CD4-positive, CD25-positive, alpha-beta regulatory T cell (primary cell): ENCODE measurements at places on chromosomes 4 and X.

DNA sequence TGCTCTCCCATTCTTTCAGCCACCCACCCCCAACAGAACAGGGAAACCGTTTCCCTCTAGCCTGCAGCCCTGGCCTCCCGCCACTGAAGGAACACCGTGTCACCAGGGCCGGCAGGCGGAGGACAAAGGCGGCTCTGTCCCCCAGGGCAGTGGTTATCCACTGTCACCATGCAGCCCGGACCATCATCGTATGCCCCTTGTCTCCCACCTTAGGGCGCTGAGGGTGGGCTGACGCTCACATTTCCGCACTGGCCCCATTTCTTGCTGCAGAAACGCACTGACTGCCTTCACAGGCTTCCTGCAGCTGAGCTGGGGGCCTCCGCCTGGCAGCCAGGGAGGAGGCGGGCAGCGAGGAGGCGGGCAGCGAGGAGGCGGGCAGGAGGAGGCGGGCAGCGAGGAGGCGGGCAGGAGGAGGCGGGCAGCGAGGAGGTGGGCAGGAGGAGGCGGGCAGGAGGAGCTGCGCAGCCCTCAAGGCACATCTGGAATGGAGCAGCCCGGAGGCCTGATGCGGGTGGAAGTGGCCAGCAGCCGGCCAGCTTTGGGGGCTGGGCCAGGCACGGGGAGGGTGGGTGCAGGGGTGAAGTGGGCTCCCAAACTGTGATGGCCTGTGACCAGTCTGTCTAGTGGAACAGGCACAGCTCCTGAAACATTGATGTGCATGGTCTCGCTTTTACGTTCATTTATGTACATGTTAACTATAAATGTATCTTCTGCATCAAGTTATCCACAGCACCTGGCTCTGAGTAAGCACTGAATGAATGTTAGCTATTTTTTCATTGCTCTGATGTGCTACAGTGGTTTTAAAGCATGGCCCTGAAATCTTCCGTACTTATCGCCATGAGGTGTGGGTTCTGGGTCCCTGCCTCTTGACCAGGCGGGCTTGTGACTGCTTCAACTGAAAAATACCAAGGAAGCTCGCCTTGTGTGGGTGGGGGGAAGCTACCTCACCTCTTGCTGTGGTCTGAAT is 20.6 kb upstream of the KIAA0232 start:
- no peak for DNase-seq

DNA sequence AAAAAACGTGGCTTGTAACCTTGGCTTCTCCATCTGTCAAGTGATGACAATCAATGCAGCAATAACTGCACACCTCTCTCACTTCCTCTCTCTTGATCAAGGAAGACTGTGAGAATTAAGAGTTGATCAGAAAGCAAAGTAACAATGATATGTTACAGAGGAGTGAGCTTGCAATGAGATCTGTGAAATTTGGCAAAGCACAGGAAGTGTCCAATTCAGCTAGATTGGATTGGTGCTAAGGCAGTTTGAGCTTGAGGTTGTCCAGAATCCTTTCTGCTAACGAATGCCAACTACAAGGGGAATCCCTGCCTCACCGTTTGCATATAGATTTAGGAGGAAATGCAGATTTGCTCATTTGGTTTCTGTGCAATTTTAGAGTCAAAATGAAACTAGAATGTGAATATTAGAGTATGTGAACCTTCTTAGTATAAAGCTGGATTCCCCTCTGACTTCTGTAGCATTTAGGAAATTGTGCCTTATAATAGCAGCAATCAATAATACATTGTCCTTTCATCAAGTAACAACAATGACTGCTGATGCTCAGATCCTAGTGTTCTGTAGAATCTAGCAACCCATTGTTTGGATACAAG is 346.4 kb downstream of the PTTG2 start:
- peak; percentile 22 for DNase-seq

DNA sequence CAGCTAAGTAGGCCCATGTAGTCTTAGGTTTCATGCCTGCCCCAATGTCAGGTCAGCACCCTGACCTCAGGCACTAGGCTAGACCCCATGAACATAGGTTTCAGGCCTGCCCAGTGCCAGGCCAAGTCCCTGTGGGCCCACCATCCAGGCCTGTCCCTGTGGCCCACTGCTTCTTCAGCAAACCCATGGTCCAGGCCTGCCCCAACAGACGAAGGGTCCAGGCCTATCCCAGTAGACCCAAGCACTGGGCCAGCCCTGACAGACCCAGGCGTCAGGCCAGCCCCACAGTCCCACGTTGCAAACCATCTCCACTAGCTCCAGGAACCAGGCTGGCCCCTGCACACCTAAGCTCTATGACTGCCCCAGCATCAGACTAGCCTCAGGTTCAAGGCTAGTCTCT is 92.4 kb downstream of the ENOX2 start:
- no peak for DNase-seq

- no peak for DNase-seq
Observed at GRCh38 chr4:161816958-161817357, 346.8 kb downstream of the FSTL5 start.

DNA sequence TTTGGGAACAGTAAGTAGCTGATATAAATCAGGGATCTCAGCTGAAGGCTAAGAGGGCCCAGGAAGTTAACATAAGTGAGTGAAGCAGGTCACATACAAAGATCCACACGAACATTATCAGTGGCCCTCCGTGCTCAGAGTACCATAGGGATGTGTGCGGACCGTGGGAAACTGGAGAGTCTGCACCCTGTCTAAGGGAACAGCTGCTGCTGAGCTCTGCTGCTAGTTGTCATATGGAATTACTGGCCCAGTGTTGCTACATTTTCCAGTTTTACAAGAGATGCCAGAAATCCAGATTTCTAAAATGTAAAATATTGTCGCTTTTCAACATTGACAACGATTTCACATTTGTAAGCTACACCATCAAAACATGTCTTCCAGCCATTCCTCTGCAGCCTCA is 90.5 kb downstream of the RTL5 start:
- DNase-seq = no peak

- DNase-seq = no peak
Observed at GRCh38 chrX:154030266-154030665, 10.6 kb upstream of the IRAK1 start.

DNA sequence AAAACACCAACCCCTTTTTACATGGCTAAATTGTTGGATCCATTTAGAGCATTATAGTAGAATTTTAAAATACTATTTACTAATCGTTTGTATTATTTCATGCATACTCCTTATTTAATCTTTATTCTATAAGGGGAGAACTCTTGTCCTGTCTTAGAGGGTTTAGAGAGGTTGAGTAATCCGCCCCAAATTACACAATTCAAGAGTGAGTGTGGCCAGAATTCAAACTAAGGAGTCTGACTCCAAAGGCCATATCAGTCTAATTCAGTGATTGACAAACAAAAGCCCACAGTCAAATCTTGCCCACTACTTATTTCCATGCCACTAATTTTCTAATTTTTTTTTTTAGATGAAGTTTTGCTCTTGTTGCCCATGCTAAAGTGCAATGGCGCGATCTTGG is 33.7 kb upstream of the NEIL3 start:
- DNase-seq = no peak

- DNase-seq = no peak
Observed at GRCh38 chr4:108544481-108544880, 75.9 kb upstream of the RPL34 start.

DNA sequence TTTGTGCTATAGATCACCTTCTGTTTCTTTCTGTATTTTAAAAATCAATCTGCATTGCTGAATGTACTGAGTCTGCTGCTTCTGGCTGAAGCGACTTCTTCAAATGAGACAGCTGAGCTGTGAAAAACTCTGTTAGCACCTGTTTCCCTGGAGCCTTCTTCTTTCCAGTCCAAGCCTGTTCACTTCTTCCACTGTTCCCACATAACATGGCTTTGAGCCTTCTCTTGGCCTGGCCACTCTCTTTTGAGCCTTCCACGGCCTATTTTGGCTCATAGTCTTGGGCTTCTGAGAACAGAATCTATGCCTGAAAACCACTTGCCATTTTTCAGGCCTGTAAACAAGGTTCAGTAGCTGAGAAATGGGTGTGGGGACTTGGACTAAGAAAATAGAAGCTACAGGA is 132.9 kb upstream of the IGFBP7 start:
- DNase-seq = no peak
